ENCODE measurements at places on chromosomes 5 and 9. TPM values are rescaled to one million over a fixed set of nuclear protein-coding genes. Genes with fewer than 3 reads are reported as not detected.

The MSMP gene
- total RNA-seq: not detected

The CYLC2 gene
- total RNA-seq: not detected

The ADAMTS12 gene
- 9.3 TPM for total RNA-seq

The MACROH2A1 gene
- 268 TPM for total RNA-seq

The TRIM7 gene
- 11.0 TPM for total RNA-seq

The KIAA1191 gene
- total RNA-seq: 77.9 TPM

The PCDHGB3 gene
- total RNA-seq: 9.4 TPM

The SCGB3A2 gene
- total RNA-seq: not detected

The FAM163B gene
- 2.2 TPM for total RNA-seq

The KIF20A gene
- total RNA-seq: 0.44 TPM

The CDH6 gene
- 10.8 TPM for total RNA-seq

DNA sequence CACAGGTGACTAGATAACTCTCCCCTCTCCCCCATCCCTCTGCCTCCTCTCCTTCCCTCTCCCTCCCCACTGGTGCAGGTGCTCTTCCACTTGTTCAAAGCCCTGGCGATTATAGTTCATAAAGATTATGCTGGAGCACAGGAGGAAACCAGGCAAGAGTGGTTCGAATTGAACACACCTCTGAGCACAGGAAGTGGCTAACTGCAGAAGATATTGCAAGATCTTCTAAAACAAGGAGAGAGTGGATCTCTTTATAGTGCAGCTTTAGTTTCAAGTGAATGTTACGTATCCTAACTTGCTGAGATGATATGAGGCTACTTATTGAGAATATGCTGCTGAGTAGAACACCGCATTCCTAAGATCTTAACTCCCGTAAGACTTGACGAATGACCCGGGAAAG, 178.4 kb downstream of the GOLPH3 start:
- no peak overlapping the region for H3K27ac ChIP-seq
- no peak overlapping the region for H3K4me3 ChIP-seq
- no peaks in the 10 kb centered on the region for H3K4me1 ChIP-seq
- no peak for DNase-seq
- H3K27me3 ChIP-seq: no peaks in the 10 kb centered on the region

DNA sequence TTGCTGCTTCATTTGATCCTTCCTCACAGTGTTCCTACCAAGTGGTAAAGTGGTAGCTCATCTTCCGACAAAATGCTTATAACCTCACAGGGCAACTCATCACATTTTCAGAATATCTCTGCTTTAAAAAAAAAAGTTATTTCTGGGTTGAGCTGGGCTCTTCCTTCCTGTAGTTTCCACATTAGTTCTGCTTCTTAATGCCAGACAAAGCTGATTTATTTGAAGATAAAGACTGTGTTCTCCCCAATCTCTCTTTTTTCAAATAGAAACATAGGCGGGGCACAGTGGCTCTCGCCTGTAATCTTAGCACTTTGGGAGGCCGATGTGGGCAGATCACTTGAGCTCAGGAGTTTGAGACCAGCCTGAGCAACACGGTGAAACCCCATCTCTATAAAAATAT, 273.1 kb downstream of the ACTL7B start:
- no peak overlapping the region for H3K4me3 ChIP-seq
- H3K27ac ChIP-seq: no peak overlapping the region
- H3K36me3 ChIP-seq: no peaks in the 10 kb centered on the region

DNA sequence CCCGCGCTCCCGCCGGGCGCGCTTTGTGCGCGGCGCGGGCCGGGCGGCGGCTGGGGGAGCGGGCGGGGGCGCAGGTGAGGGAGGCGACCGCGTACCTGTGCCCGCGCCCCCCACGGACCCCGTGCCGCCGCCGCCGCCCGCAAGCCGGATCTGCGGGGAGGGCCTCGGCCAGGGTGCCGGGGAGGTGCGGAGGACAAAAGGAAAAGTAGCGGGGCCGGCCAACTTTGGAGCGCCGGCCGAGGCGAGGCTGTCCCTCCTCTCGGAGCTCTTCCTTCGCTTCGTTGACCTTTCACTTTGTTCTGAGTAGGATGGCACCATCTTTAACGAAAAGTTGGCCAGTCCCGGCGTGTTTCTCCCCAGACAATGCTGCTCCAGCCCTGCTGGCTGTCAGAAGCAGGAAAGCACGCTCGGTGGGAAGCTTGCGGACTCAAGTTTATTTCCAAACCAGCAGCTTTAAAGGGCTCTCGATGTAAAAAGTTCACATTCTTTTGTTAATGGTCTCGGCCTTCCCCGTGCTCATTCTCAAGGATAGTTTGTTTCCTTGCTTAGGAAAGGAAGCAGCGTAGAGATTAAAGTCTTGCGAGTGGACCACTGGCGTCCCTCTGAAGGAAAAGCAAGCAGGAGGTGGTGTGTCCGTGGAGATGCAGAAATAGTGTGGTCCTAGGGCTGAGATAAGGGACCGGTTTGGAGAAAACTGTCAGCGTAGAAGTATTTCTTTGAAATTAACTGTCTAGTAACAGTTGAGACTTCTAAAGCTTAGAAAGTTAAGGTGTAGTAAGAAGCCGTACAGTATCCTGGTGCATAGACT, 639 bp downstream of the EHMT1 start:
- peak overlapping the region; percentile 68 for H3K4me3 ChIP-seq
- H3K36me3 ChIP-seq: peaks cover 1% of the 10 kb centered on the region
- no peaks in the 10 kb centered on the region for H3K27me3 ChIP-seq

DNA sequence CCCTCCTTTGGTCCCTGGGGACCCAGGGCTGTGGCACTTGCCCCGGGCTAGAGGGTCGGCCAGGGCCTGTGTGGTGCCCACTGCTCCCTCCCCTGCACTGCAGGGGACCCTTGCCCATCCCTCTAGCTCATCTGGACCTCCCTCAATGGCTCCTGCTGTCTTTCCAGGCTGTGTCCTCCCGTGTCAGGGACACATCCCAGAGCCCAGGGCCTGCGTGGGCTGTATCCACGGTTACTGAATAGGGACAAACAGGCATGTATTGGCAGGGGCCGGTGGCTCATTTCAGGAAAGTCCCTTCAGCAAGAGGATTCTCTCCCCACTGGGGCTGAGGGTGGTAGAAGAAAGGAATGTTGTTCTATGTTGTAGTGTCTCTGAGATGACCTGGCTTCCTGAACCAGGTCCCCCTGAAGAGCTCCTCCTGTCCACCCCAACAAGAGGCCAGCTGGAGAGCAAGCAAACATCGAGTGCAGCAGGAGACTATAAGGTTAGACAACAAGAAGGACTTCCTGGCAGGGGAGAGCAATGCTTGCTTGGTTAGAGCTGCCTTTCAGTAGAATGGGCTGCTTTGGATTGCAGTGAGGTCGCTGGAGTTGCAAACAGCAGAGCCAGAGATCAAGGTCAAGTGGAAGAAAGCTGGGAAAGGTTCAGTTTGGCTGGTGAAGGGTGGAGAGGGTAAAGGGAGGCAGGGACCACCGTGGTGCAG, 1.0 kb upstream of the CRB2 start:
- no peak overlapping the region for H3K4me3 ChIP-seq
- H3K27ac ChIP-seq: no peak overlapping the region
- H3K27me3 ChIP-seq: peaks cover 34% of the 10 kb centered on the region
- DNase-seq: no peak
- no peaks in the 10 kb centered on the region for H3K36me3 ChIP-seq

GRCh38 chr5:8288334-8288733, 419.4 kb downstream of the MTRR start:
- H3K4me3 ChIP-seq: no peak overlapping the region
- H3K27me3 ChIP-seq: no peaks in the 10 kb centered on the region
- no peak overlapping the region for H3K27ac ChIP-seq
- H3K36me3 ChIP-seq: no peaks in the 10 kb centered on the region
- DNase-seq: no peak
- no peaks in the 10 kb centered on the region for H3K4me1 ChIP-seq

- H3K4me3 ChIP-seq: no peak overlapping the region
- no peak for DNase-seq
- no peaks in the 10 kb centered on the region for H3K36me3 ChIP-seq
- peaks cover 19% of the 10 kb centered on the region for H3K4me1 ChIP-seq
Observed at GRCh38 chr9:113805486-113806132, 70.5 kb upstream of the ZNF618 start.

- no peak overlapping the region for H3K27ac ChIP-seq
- no peaks in the 10 kb centered on the region for H3K4me1 ChIP-seq
- no peaks in the 10 kb centered on the region for H3K36me3 ChIP-seq
- no peak for DNase-seq
Observed at GRCh38 chr5:125890511-125890931, 532.7 kb upstream of the GRAMD2B start.

DNA sequence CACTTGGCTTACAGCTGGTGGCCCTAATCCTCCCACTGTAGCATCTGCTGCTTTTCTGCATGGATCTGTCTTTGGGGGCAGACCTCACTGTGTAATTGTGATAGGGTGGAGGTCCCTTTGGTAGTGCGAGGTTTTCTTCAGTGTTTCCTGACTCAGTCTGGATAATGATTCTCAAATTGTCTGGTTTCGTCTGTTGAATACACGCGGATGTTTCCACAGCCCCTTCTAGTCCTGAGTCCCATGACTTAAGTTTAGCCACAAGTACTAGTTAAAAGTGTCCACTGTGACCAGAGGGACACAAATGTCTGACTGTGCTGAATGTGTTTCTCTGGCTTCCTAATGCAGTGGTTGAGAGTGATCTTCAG, 70.5 kb downstream of the LMNB1 start:
- no peak for DNase-seq
- peak overlapping the region; percentile 43 for H3K27ac ChIP-seq
- H3K4me3 ChIP-seq: no peak overlapping the region
- peaks cover 23% of the 10 kb centered on the region for H3K4me1 ChIP-seq
- H3K27me3 ChIP-seq: no peaks in the 10 kb centered on the region
- no peaks in the 10 kb centered on the region for H3K36me3 ChIP-seq

GRCh38 chr5:91223886-91224285, 159.2 kb downstream of the ARRDC3 start:
- H3K4me3 ChIP-seq: no peak overlapping the region
- H3K36me3 ChIP-seq: no peaks in the 10 kb centered on the region
- H3K27me3 ChIP-seq: no peaks in the 10 kb centered on the region
- DNase-seq: no peak
- H3K27ac ChIP-seq: no peak overlapping the region
- H3K4me1 ChIP-seq: no peaks in the 10 kb centered on the region

DNA sequence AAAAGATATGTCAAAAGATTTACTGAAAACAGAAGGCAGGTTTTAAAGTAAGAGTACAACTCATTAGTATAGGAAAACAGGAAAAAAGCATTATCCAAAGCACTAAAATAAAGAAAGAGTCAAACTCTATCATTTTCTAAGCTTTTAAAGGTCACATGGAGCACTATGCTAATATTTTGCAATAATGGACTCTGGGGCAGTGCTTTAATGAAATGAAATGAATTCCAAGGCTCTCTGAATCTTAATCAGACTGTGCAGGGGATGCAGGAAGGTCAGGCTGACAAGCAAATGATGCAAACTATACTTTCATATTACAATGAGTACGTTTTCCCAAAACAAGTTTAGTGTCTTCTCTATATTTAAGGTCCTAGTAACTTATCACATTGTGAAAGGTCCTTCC, 981.9 kb upstream of the DMAC1 start:
- H3K4me3 ChIP-seq: no peak overlapping the region
- H3K36me3 ChIP-seq: no peaks in the 10 kb centered on the region
- H3K27me3 ChIP-seq: no peaks in the 10 kb centered on the region
- H3K4me1 ChIP-seq: no peaks in the 10 kb centered on the region

DNA sequence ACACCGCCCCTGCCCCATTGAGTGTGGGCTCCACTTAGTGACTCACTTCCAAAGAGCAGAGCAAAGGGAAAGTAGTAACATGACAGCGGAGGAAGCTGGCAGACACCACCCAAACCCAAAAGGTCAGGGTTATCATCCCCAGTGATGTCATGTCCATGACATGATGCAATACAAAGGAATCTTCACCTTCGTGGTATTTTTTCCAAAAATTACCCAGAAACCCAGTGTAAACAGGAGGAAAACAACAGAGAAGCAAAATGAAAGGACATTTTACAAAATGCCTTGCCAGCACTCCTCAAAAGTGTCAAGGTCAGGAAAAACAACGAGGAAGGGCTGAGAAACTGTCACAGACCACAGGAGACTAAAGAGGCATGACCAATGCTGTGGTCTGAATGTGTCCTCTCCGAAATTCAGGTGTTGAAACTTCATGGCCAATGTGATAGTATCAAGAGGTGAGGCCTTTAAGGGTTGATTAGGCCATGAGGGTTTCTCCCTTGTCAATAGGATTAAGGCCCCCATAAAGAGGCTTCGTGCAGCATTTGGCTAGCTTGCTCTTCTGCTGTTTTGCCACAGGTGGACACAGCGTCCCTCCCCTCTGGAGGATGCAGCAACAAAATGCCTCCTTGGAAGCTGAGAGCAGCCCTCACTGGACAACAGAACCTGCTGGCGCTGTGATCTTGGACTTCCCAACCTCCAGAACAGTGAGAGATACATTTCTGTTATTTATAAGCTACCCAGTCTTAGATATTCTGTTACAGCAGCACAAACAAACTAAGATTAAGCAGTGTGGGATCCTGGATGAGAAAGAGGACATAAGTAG, 30.5 kb upstream of the MED10 start:
- H3K27ac ChIP-seq: no peak overlapping the region
- no peaks in the 10 kb centered on the region for H3K4me1 ChIP-seq
- DNase-seq: no peak
- no peaks in the 10 kb centered on the region for H3K27me3 ChIP-seq
- H3K36me3 ChIP-seq: no peaks in the 10 kb centered on the region
- H3K4me3 ChIP-seq: no peak overlapping the region

- H3K4me3 ChIP-seq: no peak overlapping the region
- DNase-seq: no peak
- H3K27me3 ChIP-seq: no peaks in the 10 kb centered on the region
- H3K4me1 ChIP-seq: peaks cover 5% of the 10 kb centered on the region
- H3K27ac ChIP-seq: no peak overlapping the region
Observed at GRCh38 chr9:85859765-85860164, 81.2 kb upstream of the NAA35 start.

DNA sequence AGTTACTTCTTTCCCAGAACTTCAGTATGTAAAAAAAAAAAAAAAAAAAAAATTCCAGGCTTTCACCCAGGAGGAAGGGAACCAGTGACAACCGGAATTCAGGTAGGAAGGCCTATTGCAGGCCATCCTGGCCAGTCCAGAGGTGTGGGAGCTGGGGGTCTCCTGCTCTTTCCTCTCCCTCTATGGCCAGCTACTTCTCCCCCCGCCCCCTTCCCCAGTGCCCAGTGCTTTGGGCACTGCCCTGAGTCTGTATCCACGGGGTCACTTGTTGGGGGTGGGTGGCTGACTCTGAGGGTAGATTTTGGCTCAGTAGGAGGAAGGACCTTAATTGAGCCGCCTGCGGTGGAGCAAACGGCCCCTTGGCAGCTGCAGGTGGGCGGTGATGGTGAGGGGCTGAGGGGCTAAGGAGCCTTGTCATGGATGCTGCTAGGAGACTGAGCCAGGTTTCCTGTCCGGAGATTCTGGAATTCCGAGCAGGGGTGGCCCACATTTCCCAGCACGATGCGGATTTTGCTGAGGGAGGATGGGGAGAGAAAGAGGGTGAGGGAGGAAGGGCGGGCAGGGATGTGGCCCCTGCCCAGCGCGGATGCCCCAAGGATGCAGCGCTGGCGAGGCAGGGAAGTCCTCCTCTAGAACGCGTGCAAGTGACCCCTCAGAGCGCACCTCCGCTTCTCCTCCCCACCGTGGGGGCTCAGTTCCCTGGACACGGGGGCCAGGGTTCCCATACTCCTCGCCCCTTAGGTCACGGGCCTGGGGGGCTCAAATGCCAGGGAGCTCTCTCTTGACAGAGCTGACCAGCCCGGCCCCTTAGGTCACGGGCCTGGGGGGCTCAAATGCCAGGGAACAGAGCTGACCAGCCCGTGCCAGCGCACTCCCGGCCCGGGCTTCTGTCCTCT, 1.2 kb upstream of the PHF2 start:
- no peaks in the 10 kb centered on the region for H3K27me3 ChIP-seq
- H3K4me3 ChIP-seq: peak overlapping the region; percentile 77
- peak overlapping the region; percentile 97 for H3K27ac ChIP-seq
- peaks cover 32% of the 10 kb centered on the region for H3K4me1 ChIP-seq

- no peak overlapping the region for H3K4me3 ChIP-seq
- no peak overlapping the region for H3K27ac ChIP-seq
- H3K4me1 ChIP-seq: no peaks in the 10 kb centered on the region
- H3K27me3 ChIP-seq: no peaks in the 10 kb centered on the region
- H3K36me3 ChIP-seq: no peaks in the 10 kb centered on the region
- DNase-seq: no peak
Observed at GRCh38 chr9:97388721-97389238, 23.1 kb upstream of the TDRD7 start.
